ENCODE measurements at places on chromosomes 4 and X.

DNA sequence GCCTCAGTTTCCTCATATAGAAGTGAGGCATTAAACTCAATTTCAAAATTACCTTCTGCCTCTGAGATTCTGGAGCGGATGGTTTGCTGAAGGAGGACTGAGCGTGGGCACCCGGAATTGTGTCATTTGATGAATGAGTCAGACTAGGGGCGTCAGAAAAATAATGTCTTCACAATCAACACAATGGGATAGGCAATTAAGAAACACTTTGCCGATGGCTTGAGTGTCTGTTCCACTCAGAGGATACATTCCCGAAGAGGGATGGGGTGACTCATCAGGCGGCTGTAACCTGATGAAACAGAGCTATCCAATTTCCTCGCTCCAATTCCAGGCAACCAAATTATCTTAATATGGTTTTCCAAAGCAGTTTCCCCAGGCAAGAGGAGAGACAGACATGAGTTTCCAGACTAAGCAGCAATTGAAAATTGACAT, 1.2 kb upstream of the CHRNA9 start:
- DNase-seq, result no peak

DNA sequence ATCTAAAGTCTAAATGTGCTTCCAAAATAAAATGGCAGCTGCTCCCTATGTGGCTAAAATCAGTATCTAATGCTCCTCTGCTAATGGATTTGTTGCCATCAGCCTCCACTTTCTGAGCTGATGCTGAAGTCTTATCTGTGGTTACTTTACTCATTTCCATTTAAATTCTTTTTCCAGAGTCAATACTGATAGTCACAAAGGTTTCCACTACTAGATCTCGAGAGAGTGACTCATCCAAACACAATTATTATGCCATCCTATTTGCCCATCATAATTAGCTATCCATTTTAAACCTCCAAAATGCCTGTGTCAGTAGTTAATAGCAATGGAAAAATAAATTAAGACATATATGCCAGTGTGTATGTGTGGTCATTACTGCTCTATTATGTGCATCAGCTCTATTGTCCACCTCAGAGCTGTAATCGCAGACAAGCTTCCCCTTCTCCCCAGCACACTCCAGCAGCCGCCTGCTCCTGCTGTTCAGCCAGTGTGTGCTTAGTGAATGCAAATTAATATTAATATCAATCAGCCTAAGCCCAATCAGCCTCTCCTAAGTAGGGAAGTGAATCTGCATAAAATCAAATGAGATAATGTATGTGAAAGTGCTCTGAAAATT, 199.8 kb upstream of the ZIC3 start:
- DNase-seq, result no peak

DNA sequence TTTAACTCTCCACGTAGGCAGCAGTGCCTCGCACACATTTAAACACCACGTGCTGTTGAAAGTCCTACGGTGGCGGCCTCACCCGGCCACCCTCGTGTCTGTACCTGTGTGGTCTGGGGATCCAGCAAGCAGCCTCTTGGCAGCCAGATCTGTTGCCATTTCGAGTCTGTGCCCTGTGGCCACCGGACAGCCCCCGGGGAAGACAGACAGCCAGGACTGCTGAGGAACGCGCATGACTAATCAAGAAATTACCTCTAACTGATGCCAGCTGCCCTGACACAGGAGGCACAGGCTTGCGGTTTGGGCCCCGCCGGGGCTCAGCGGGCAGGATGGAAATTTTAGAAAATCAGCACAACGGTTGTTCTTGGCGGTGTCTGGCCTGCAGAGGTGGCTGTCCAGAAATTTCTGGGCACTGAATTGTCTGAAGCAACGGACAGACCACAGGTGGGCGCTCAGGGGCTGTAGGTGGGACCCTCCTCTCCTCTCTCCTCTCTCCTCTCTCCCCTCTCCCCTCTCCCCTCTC, 15.6 kb upstream of the ASMTL start:
- peak; percentile 58 for DNase-seq

DNA sequence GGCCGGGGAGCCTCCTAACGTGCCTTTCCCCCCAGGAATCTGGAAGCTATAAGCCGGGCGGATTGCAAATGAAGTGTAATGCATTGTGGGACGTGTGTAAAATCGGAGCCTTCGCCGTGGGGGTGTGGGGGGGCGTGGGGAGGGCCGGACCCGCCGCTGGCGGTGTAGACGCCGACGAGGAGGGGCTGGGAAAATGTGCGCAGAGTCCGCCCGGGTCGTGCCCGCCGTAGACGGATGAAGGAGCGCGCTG, 1.3 kb downstream of the STOX2 start:
- DNase-seq, result no peak

- no peak for DNase-seq
Observed at GRCh38 chr4:151417164-151417571, 8.2 kb downstream of the FHIP1A start.

- DNase-seq, result no peak
Observed at GRCh38 chrX:135347381-135348016, 38.2 kb downstream of the ETDC start.

- no peak for DNase-seq
Observed at GRCh38 chr4:122393276-122393675, 14.5 kb downstream of the ADAD1 start.

DNA sequence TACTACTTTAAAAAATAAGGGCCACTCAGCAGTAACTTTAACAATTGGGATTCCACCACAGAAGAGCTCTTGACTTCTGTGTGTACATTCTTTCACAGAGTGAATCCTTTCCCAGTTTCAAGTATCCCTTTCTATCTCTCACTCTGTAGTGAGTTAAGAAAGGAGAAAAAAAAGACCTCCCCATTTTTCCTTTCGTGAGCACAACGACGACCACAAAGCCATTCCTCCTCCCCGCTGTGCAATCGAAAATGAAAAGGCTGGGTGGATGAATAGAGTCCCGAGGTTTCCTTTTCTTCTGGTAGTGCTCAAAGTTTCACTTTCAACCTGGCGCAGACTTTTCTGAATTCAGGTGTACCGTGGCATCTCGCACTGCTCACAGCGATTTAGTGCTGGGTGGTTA, 58.0 kb downstream of the TAB3 start:
- no peak for DNase-seq

DNA sequence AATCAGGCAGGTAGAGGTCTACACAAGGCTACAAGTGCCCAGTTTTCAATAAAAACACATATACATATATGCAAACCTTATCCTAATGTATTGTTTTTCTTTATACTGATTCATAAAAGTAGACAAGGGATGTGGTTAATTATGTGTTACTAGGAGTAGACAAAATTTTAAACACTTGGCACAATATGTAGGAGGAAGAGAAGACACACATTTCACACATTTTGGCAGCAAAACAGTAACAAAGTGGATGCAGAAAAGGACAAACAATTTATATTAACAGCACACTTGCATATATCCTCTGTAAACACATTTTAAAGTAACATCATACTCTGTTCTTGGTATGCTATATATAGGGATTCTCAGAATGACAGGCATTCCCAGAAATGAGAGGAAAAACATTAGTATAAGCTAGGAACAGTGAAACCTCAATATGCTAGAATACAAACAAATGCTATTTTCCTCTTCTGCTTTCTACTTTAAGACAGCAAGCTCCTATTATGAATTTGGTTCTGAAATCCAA, 63.8 kb downstream of the GPRIN3 start:
- no peak for DNase-seq

- DNase-seq, result no peak
Observed at GRCh38 chr4:188554413-188554812, 415.2 kb downstream of the TRIML1 start.

DNA sequence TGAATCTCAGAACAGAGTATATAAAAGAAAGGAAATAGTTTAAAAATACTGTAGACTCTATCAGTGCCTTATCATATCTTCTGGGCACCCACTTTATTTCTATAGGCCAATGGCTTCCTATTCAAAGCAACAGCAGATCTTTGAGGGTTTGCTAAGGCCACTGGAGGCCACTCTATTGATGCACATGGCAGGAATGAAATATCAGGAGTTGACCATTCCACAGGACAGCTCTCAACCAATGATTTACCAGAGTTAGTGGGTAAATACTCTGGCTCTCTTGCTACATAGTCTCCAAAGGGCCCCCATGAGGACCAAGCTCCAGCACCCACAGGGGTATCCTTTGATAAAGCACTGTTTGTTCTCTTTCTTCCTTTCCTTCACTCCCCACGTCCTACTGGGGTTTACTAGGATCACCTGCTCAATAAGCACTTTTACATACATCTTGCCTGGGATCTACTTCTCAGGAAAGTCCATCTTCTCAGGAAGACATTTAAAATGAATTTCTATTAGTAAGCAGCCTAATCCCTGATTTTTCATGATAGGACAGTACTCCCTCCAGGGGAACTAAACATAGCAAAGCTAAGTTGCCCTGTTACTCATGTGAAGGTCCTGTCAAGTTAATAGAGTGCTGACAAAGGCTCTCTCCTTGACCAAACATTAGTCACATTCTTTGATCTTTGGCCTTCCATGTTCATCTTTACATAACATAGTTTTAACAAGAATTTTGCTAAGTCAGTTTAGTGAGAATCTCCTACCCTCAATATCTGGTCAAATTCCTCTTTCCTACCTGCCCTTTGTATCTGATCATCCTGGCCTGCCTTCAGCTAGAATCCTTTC, 459.7 kb downstream of the GRXCR1 start:
- DNase-seq, result no peak

- no peak for DNase-seq
Observed at GRCh38 chr4:91887926-91888325, 415.8 kb upstream of the GRID2 start.

DNA sequence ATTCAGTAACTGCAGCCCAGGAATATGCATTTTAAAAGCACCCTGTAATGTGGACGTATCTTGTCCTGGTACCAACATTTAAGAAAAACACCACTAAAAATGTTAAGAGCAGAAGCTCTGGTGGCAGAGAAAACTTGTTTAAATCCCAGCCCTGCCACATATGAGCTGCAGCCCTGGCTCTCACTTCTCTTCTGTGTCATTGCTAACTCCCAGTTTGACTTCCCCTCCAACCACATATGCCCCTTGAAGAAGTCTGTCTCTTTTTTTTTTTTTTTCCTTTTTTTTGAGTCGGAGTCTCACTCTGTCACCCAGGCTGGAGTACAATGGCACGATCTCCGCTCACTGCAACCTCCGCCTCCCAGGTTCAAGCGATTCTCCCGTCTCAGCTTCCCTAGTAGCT, 14.8 kb downstream of the LHFPL1 start:
- no peak for DNase-seq

DNA sequence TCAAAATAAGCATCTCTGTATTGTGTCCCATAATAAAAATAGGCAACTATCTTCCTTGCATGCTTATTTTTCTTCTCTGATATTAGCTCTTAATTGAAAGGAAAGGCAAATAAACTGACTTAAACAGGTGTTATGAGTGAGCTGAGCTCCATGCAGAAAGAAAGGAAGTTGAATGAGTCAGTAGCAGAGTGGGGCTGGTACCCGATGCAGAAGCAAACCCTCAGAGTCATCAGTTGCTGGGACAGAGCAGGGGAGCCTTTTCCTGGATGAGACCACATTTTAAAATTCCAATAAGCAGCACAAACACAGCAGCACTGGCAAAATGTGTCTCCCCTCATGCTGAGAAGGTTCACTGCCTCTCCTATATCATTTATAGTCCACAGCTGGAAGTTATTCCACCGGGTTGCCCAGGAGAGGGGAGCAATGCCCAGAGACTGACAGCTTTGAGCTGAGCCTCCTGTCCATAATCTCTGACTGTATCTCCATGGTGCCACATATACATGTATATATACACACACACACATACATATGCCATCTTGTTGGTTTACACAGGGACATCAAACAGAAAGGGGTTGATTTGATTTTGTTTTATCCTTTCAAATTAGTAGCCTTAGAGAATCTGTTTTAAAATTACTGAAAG, 274.3 kb upstream of the PPARGC1A start:
- peak; percentile 45 for DNase-seq

DNA sequence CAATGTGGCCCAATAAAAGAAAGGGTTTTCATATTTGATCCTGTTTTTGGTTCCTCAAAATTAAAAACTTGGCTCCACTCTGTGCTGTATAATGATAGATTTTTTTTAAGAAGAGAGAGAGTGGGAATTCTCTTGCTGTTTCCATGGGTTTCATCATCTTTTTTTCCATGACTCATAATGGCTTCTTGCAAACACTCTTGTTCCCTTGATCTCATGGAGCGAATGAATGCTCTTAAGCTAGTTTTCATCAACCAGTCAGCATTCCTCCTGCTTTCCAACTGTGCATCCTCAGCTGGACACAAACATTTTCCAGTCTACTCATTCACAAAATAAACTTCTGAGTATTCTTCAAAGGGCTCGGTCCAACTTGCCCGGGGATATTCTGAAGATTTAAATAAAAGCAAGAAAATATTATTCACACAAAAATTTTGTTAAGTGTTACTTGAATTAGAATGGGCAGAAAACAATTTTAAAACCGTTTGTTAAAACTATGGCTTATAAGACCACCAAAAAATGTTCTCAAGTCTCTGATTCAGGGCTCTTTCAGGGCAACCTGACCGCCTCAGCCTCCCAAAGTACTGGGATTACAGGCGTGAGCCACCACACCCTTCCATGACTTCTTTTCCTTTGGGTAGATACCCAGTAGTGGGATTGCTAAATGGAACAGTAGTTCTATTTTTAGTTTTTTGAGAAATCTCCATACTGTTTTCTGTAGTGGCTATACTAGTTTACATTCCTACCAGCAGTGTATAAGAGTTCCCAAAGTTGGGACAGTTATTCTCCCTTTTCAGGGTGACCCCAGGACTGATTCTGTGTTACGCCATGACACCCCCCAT, 64.7 kb downstream of the TMEM156 start:
- no peak for DNase-seq

DNA sequence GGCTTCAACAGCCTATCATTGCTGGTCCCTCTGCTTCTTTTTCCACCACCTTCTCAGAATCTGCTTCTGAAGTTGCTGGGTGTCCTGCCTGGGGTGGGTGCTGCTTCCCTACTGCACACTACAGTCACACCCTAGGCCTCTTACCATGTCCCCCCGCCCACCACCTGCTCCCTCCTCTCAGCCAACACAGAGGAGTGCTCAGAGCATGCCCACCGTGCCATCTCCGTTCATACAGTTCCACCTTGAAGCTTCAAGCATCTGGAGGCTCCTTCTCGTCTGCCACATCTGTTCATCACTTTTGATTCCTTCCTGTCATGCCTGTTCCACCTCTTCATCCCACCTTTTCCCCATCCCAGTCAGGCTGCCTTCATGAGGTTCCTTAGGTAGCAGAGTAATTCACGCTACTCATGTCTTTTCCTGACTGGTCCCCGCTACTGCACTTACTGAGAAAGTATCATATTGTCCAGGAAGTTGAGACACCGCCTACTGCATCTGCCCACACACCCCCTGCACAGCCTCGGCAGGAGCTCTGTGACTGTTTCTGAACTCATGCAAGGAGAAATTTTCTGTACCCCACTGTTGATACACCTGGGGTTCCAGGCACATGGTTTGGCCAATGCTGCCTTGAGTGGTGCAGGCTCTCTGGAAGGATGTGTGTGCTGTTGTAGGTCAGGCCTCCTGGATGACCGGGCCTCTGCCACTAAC, 39.5 kb downstream of the HADH start:
- DNase-seq, result peak; percentile 5

- no peak for DNase-seq
Observed at GRCh38 chrX:119672426-119672825, 20.5 kb downstream of the SEPTIN6 start.

DNA sequence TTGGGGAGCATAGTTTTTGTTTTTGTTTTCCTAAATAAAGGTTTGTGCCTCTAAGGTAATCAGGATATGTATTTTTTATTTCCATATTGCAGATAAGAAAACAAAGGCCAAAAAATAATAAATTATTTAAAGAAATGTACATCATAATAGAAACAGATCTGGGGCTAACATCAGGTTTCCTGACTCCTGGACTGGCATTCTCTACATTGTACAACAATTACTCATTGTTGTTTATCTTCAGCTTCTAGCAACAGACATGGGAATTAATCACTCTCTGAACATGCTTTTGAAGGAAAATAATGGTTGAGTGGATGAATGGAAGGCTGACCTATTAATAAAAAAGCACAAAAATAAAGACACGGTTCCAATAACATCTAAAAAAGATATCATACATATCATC, 146.2 kb downstream of the KCNIP4 start:
- DNase-seq, result no peak
